Activated CD4-positive, alpha-beta memory T cell treated with anti-CD3 and anti-CD28 coated beads for 36 hours (primary cell): ENCODE measurements at places on chromosomes 11 and 22. TPM values are rescaled to one million over a fixed set of nuclear protein-coding genes. Genes with fewer than 3 reads are reported as not detected.

Gene MS4A18
- not detected for total RNA-seq

GRCh38 chr11:122138744-122139594 is 23.0 kb upstream of the BLID start:
- DNase-seq, result no peak

DNA sequence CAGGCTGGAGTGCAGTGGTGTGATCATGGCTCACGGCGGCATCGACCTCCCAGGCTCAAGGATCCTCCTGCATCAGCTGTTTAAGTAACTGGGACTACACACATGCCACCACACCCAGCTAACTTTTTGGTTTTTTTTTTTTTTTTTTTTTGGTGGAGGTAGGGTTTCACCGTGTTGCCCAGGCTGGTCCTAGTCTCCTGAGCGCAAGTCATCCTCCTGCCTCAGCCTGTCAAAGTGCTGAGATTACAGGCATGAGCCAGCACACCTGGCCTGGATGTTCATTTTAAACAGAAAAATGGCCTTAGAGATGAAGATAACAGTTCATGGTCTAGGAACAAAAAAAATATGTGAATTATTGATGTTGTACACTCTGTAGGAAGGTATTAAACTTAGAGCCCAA is 13.6 kb upstream of the SLC25A18 start:
- DNase-seq, result no peak

DNA sequence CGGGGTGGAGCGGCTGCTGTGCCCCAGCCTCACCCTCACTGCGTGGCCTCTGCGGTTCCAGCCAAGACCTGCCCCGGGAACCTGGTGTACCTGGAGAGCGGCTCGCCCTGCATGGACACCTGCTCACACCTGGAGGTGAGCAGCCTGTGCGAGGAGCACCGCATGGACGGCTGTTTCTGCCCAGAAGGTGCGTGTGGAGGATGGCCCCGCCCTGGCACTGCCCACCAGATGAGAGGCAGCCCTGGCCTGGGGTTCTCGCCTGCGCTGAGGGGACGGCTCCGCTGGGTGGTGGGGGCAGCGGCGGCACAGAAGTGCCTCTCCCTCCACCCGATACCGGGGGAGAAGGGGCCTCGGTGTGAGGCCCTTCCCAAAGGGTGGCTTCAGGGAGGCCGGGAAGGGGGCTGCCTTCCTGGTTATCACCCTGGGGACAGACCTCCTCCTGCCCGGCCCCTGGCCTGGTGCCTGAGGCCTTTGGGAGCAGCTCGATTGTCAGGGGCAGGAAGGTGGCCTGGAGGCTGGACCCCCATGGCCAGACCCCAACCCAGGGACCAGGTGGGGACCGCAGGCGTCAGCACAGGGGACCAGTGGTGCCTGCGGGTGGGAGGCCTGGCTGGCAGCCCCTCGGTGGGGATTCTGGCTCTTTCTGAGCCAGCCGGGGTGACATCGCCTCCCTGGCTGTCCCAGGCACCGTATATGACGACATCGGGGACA is 7.1 kb downstream of the MUC2 start:
- DNase-seq, result peak; percentile 5

DNA sequence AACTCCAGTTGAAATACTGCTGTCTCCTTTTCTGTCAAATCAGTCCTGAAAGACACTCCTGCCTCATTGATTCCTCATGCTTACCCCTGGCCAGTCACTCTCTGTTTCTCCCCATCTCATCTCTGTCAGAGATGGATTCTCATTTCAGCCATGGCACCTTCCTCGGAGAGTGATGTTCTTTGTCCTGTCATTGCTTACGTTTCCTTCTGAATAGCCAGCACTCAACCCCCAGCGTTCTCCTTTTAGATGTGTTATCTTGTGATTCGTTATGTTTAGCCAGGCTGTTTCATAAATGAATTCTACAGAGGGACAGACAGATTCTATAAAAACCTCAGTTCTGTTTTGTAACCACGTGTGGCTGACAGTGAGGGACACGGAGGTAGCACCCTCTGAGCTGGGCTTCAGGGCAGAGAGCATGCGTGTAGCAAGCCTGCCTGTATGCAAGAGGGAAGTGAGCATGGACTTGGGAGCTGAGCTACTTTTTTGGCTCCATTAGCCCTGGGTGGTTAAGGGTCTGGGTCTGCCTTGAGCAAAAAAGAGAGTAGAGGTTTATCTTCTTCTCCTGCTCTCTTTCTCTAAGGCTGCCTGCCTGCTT is 354.6 kb downstream of the DDX10 start:
- no peak for DNase-seq

Gene SEZ6L
- not detected for total RNA-seq

Gene BTG4
- total RNA-seq, result not detected

- no peak for DNase-seq
These were observed 206.4 kb downstream of the TTC28 start for GRCh38 chr22:28473258-28473657.

- no peak for DNase-seq
These were observed 169.0 kb upstream of the DDI1 start for GRCh38 chr11:103867481-103867880.

DNA sequence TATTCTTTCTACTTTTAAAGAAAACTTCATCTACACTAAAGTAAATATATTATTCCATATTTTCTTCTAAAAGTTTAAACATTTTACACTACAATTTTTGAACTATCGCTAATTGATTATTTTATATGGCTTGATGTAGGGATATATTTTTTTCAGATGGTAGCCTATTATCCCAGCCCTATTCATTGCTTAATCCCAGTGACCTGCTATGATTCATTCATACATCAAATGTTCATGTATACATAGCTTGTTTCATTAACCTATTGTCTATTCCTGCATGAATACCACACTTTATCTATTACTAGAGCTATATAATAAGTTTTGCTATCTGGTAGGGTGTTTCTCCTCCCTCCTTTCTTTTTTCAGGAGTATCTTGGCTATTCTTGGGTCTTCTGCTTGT is 5.0 kb upstream of the ROBO4 start:
- DNase-seq, result no peak

DNA sequence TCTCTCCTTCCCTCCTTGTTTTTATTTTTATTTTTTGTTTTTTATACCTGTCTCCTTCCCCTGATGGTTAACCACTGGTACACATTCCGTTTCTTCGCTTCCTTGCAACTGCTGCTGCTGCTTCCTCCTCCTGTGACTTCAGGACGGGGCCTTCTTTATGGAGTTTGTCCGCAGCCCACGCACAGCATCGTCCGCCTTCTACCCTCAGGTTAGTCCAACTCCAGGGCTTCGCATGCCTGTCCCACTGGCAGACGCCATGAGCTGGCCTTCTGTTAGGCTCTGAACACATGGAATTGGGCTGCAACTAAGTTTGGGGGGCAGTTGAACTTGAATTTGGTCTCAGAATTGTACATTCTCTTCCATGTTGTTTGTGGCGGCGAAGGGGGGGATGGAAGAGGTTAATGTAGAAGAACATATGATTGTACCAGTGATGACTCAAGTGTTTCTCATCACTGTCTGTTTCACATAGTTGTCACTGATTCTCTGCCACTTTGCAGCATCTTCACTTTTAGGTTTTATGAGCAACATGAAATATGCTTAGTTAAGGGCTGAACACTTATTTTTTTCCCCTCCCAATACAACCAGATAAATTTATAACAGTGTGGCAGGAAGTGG is 83.0 kb upstream of the YWHAH start:
- peak; percentile 52 for DNase-seq

DNA sequence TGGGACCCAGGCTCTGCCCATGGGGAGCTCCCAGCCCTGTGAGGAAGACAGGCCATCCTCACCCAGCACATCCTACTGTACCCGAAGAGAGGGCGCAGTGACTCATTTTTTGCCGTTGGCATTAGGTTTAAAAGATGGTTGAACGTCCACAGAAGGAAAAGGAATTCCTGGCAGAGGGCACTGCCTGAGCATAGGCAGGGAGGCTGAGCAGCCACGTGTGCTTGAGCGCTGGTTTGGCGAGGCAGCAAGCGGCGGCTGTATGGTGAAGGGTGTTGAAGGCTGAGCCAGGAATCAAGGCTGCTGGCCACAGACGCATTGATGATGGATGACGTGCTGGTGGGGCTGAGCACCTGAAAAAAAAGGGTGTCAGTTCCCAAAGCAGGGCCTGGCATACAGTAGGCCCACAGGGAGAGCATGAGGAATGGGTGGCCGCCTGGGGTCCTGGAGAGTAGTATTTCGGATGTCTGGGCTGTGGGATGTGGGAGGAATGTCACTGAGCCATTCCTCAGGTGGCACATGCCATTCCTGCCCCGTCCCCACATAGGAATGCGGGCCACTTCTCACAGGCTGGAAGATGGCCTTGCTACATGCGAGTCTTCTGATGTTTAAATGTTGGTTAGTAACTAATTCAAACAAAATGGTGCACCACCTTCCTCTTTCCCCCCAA is 112.5 kb downstream of the KIAA1671 start:
- no peak for DNase-seq

DNA sequence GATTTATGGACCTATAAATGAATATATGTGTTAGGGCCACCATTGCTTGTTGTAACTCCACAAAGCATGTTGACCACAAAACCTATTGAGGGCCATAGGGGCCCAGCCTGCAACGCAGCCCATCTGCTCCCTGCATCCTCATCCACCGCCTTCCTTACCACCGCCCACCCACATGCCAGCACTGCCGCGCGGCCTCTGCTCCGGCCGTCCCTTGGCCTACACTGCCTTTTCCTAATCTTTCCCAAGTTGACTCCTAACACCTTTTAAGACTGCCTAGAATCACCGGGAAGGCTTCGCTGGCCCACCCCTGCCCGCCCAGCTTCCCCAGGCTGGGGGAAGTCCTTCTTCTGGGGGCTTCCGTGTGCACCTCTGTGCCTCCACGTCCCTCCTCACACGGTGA is 55.0 kb downstream of the SNX19 start:
- no peak for DNase-seq

GRCh38 chr11:1422481-1422880 is 32.7 kb downstream of the BRSK2 start:
- no peak for DNase-seq

Gene OR4C3
- total RNA-seq, result not detected

- DNase-seq, result no peak
These were observed 24.6 kb downstream of the IGF2 start for GRCh38 chr11:2114430-2115241.

- peak; percentile 89 for DNase-seq
These were observed 12.7 kb upstream of the CYP2R1 start for GRCh38 chr11:14904745-14905103.

Gene YDJC
- total RNA-seq, result 45.3 TPM

Gene PARVB
- total RNA-seq, result 82.8 TPM

DNA sequence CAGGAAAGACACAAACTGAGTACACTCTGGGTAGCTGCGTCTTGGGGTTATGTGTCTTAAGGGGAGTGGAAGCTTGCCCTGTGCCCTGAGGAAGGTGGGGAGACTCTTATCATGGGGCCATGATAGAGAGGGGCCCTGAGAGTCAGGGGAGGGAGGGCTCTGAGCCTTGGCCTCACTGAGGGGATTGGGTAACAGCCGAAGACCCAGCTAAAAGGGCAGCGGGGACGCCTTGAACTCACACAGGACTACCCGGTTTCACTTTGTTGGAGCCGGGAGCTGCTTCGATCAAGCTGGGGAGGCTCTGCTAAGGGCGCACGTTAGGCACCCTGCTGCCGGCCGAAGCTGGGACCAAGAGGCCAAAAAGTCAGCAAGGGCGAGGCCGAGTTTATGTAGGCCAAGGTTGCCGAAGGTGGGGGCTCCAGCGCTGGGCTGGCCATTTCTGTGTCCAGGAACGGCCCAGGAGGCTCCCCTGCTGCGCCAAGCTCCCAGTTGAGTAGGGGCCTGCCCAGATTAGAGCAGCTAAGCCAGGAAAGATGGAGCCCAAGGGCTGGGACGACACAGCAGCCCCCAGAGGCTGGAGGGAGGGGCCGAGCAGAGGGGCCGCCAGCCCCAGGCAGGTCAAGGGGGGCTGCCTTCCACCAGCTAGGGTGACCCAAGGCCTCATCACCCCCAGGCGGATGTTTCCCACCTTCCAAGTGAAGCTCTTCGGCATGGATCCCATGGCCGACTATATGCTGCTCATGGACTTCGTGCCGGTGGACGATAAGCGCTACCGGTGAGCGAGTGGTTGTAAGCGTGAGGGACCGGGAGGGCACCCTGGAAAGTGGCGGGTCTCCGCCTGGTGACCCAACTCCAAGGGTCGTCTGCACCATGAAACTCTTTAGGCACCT is 2.2 kb downstream of the TBX1 start:
- no peak for DNase-seq

DNA sequence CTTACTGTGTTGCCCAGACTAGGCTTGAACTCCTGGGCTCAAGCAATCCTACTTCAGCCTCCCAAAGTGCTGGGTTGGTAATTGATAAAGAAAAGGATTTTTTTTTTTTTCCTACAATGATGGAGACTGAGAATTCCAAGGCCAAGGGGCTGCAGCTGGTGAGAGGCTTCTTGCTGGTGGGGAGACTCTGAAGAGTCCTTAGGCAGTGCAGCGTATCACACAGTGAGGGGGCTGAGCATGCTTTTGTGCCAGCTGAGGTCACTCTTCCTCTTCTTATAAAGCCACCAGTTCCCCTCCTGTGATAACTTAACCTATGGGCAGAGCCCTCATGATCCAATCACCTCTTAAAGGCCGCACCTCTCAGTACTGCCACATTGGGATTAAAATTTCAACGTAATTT is 28.2 kb upstream of the CCDC81 start:
- no peak for DNase-seq

DNA sequence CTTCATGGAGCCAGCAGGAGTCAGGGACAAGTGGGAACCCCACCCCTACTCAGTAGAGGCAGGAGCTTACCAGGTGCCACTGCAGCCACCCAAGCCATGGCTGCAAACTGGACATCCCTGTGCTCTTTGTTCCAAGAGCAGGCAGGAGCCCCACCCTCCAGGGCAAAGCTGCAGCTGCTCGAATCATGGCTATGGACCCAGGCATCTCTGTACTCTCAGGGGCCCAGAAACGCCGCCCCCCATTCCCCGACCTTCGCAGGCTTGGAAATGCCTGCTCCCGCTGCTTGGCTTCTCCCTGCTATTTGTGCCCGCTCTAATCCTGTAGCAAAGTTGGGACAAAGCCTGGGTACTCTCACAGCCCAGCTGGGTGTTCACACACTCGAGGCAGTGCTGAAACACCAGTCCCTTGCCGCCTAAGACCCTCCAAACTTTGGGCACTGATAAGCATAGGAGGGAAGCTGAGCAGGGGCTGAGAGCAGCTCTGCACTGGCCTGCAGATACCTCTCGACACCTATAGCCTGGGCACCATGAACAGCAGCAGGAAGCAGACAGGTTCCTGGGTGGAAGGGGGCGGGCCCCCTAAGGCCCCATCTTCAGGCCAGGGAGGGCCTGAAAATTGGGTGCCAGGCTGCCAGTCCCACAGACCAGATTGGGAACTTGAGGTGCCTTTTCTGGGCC is 402.4 kb downstream of the LRRC4C start:
- DNase-seq, result no peak

DNA sequence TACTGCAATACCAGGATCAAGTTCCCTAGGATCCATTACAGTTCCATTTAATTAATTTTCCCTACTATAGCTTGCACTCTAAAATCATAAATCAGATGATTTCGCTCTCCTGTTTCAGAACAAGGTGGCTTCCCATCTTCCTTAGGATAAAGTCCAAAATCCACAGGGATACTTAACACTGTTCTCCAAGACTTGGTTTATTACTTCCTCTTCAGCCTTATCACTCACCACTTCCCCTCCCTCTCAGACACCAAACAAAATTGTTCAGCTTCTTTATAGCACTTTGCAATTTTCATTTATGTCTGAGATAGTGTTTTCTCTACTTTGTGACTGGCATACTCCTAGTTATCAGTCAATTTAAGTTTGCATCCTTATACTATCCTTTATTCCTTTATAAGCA is 124.6 kb downstream of the GRIA4 start:
- no peak for DNase-seq
